ENCODE measurements at places on chromosomes 4 and X. TPM values are rescaled to one million over a fixed set of nuclear protein-coding genes. Genes with fewer than 3 reads are reported as not detected.

The PDE6B gene
- 0.75 TPM for total RNA-seq

The TCEAL1 gene
- 40.0 TPM for total RNA-seq

The RAB9B gene
- 0.23 TPM for total RNA-seq

The MAGEA1 gene
- total RNA-seq: not detected

The PCYT1B gene
- 2.3 TPM for total RNA-seq

The SLC7A11 gene
- 30.1 TPM for total RNA-seq

The SPINK2 gene
- 0.76 TPM for total RNA-seq

The DUSP21 gene
- not detected for total RNA-seq

The LANCL3 gene
- 3.1 TPM for total RNA-seq

The TDO2 gene
- total RNA-seq: not detected

The GSX2 gene
- total RNA-seq: not detected

The LINC00632 gene
- 1.1 TPM for total RNA-seq

The GJB1 gene
- total RNA-seq: not detected

The MND1 gene
- 3.4 TPM for total RNA-seq

The TRMT10A gene
- 4.8 TPM for total RNA-seq

The EXOC1L gene
- not detected for total RNA-seq

The HELT gene
- not detected for total RNA-seq

The SAGE1 gene
- not detected for total RNA-seq

The TRAPPC11 gene
- total RNA-seq: 34.3 TPM

The LONRF3 gene
- 0.27 TPM for total RNA-seq

The DUX4 gene
- total RNA-seq: not detected

The DDX53 gene
- not detected for total RNA-seq

The GPM6B gene
- total RNA-seq: 5.3 TPM

The SAP30 gene
- 13.4 TPM for total RNA-seq

The PNCK gene
- 0.82 TPM for total RNA-seq

The SPARCL1 gene
- 213 TPM for total RNA-seq

The ZNF141 gene
- total RNA-seq: 5.9 TPM

All from esophagus squamous epithelium (tissue), 5 donors.